ENCODE measurements at places on chromosomes 16 and 17.

GRCh38 chr16:3938843-3939624 is 58.5 kb upstream of the CREBBP start:
- DNase-seq, result peak; percentile 58

GRCh38 chr17:27578718-27579085 is 52.3 kb upstream of the LGALS9 start:
- DNase-seq, result no peak

- DNase-seq, result no peak
These were observed 28.7 kb downstream of the UNK start for GRCh38 chr17:75813081-75814020.

DNA sequence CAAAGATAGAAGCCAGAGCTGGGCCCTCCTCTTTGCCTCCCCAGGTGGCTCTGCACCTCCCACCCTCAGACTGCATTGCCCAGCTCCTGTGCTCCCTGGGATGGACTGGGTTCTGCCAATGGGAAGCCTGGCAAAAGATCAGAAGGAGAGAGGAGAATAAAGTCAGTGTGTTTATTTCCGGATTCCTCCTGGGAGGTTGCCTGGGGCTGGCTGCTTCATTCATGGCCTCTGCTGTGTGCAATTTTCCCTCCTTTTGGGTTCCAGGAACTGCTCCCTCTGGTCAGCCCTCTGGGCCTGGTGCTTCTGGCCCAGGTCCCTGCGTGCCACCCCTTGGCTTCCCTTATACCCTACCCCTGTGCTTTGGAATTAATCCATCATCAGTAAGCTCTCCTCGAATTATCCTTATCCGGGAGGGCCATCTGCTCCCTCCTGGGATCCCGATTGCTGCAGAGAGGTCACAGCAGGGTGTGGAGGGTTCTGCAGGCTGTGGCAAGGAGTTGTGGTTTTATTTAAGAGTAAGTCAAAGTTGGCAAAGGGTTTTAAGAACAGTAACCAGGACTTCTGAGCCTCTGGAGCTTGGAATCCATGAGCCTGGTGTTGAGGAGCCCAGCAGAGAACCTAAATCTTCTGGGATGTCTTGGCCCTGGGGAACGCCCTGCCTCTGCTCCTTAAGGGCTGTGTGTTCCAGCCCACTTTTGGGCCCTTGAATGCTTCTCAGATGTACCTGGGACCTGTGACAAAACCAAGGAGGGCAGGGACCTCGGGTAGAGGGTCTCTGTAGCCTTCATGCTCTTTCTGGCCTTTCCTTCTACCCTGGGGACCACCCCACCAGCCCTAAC is 8.2 kb upstream of the MMP2 start:
- no peak for DNase-seq

DNA sequence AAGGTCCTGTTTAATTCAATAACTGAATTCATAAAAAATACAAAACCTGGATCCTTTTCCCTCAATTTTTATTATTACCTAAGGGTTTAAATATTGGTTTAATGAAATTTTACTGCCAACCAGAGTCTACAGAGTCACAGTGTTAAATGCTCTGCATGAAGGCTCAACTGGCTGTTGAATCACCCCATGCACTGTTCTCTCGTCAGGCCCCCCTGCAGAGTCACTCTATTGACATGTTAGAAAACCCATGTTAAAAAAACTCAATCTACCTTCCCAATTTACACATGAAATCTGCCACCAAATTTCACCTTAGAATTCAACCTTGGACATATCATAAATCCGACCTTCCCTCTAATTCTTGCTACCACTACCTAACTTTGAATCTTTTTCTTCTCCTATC is 43.3 kb upstream of the ULK2 start:
- no peak for DNase-seq

GRCh38 chr17:72492494-72492893 is 371.7 kb downstream of the SOX9 start:
- DNase-seq, result no peak

DNA sequence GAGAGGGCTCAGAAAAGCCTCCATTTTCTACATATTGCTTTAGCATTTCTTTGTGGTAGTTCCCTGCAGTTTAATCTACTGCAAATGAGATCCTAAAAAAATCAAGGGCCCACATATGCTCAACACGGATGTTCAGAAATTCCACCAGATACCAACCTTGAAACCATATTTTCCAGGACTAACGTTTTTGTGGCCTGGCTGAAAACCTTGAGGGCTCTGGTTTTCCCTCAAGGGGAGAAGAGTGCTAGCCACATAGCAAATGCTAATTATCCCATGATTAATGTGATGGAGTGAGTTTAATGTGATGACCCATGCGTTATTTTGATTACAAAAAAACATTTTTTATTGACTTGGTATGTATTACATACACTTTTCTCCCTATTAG is 68.9 kb downstream of the SNX11 start:
- DNase-seq, result no peak

- no peak for DNase-seq
These were observed 20.0 kb downstream of the ACSF3 start for GRCh38 chr16:89113661-89114060.

DNA sequence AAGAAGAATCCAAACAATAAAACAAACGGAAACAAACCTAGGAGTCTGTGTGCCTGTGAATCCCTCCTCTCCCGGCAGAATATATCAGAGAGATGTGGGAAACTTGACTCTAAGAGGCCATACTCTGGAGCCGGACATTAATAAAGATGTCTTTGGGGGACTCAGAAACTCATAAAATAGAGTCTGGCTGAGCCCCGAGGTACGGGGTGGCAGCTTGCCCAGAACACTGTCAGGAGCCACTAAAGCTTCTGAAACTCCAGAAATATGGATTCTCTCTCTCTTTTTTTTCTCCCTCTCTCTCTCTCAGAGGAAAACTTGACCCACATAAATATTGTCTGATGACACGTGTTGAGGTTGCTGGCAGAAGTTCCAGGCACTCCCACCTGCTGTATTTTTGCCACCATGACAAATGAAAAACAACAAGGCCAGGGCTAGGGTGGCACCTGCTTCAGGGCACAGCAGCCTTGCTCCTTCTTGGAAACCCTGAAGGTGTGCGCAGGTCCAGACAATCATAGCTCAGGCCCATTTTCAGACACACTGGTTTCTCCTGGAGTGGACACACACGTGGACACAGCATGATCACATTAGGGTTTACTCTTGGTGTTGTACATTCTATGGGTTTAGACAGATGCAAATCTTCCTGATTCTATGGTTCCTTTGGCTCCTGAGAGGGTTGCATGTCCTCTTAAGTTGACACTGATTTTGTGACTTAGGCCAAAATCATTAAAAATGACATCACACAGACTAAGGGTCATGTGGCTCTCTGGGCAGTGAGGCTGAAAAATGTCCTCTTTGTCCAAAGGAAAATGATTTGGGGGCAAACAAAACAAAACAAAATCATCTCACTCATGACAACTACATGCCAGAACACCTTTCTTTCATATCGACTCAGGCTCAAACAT is 282.6 kb upstream of the IRX3 start:
- no peak for DNase-seq

GRCh38 chr17:47733674-47734410 is 806 bp downstream of the TBX21 start:
- no peak for DNase-seq

DNA sequence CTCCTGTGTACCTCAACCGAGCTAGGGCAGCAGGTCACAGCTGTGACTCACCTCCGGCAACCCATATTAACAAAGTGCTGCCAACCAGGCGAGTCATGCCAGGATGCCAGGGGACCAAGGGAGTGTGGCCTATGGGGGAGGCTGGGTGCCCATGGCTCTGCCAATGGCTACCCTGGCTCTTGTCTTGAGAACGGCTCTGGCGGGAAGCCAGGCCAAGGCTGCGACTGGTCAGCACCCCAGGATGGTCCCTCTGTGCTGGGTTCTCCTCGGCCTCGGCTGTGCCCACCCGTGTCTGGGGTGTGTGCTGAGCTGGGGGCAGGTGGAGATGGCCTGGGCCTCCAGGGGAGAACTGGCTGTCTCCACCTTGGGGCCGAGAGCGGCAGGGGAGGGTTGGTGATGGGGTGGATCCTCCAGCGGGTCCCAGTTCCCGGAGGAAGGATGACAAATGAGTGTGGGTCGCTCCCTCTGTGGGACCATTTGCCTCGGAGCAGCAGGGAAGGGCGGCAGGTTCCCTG is 75.8 kb downstream of the MRC2 start:
- DNase-seq, result no peak

DNA sequence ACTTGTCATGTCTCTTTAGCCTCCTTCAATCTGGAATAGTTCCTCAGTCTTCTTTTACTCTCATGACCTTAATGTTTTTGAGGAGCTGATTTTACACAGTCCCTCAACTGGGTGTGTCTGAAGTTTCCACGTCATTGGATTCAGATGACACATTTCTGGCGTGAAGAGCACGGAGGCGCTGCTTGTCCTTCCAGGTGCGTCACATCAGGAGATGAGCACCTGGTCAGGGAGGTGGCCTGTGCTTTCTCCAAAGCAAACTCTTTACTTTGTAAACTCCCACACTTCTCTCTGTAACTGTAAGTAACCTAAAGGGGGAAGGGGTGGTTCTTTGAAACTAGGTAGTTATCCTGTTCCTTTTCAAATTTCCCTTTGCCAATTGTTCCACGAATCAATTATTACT is 52.5 kb upstream of the MNT start:
- DNase-seq, result no peak

DNA sequence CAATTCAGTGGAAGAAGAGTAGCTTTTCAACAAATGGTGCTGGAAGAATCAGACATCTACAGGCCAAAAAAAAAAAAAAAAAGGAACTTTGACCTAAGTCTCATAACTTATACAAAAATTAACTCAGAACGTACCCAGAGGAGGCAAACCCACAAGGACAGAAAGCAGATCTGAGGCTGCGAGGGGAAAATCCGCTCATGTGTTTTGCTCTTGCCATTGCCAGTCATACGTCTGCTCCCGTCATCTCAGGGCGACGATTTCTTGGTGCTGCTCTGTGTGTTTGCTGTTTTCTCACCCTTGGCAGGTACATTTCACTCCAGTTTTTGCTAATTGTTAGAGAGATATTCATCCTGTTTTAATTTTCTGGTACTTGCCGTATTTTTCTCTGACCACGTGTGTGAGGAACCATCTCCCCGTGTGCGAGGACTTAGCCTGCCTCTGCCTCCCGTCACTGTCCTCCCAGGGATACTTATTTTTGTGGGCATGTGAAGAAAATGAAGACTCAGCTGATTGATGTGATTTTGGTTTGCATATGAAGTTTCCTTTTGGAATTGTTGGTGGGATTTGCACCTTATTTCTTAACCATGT is 33.4 kb upstream of the ACSF3 start:
- DNase-seq, result no peak

DNA sequence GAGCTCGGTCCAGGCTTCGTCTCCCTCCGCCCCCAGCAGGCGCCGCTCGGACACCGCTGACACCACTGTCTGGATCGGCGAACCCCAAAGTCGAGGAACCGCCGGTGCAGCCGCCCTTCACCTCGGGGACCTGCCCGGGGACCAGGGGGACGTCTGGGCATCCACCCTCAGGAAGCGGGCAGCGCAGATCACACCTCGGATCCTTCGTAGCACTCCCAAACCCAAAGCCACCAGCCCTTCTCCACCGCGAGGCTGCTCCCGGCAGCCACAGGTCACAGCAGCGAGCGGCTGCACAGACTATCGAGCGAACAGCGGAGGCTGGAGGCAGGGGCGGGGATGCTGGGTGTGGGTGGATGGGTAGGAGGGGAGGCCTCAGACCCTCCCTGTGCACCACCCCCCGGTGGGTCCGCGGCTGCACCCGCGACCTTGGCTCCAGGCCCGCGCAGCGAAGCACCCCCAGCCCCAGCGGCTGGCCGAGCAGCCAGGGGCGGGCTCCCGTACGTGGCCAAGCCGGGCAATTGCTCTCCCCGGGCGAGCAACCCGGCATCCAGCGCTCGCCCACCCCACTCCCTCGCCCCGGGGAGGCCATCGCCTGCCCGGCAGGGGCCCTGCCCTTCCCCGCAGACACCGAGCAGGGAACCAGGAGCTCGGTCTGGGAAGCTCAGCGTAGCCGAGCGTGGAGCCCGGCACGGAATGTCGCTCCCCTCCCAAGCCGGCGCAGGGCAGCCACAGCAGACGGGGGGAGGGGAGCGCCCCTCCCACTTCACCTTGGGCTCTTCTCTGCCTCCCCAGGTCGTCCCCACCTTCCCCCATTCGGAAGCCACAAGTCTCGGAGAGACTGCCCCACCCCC is 1.0 kb downstream of the SDK2 start:
- no peak for DNase-seq

GRCh38 chr17:72393553-72393952 is 272.7 kb downstream of the SOX9 start:
- no peak for DNase-seq

DNA sequence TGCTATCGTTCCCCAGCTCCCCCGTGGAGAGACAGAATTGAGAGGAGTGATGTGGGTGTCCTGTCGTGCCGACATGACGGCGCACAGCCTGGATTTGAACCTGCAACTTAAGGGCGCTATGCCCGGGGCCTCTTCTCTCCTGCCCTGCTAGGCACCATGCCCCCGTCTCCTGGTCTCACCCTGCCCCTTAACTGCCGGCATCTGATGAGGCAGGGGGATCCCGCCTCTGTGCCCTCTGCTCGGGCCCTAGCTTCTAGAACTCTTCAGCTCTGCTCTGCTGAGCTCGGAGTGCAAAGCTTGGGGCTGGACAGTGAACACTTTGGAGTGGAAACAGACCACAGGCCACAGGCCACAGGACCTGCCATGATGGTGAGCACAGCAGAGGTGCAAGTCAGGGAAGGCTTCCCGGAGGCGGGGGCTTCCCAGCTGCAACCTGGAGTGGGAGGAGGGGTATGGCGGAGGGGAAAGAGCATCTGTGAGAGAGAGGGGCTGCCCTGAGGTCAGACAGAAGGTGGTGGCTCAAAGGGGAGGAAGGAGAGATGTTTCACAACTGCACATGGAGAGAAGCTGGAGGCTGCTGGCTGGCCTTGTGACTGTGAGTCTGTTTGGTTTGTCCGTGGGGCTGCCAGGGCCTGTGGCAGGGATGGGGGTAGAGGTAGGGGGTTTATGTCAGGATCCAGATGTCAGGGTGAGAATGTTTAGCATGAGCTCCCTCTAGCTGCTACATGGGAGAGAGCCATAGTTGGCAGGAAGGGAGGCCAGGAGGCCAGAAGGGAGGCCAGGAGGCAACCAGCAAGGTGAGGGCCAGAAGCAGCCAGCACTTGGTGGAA is 107.8 kb downstream of the CRLF3 start:
- DNase-seq, result no peak

DNA sequence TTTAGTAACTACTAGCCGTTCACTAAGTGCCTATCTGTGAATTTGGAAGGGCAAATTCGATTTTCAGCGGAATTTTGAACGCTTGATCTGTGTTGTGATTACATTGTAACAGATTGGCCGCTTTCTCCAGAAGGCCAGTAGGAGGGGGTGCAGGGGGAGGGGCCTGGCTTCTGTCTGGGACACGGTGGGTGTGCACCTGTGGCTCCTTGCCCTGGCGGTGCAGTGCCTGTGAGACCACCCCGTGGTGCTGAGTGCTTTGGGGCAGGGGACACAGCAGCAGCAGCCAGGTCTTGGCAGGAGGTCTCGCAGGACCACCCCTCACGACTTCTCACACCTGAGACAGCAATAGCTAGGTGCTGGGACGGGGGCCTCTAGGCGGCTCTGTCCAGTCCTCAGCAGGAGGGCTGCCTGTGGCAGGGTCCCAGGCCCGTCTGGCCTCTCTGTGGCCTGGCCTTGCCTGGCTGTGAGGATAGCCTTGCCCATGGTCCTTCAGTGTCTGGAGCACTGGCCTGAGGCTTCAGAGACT is 1.8 kb downstream of the UBE2I start:
- no peak for DNase-seq

GRCh38 chr16:10828851-10829366 is 10.3 kb upstream of the TVP23A start:
- no peak for DNase-seq

GRCh38 chr16:70757183-70757582 is 43.8 kb downstream of the VAC14 start:
- no peak for DNase-seq

Measured in stimulated activated CD8-positive, alpha-beta memory T cell treated with anti-CD3 and anti-CD28 coated beads, Interleukin-7, amount 100 ng/mL, for 1 hour (primary cell).